Endodermal cell (in vitro differentiated cells): ENCODE measurements at places on chromosomes 5 and 9.

DNA sequence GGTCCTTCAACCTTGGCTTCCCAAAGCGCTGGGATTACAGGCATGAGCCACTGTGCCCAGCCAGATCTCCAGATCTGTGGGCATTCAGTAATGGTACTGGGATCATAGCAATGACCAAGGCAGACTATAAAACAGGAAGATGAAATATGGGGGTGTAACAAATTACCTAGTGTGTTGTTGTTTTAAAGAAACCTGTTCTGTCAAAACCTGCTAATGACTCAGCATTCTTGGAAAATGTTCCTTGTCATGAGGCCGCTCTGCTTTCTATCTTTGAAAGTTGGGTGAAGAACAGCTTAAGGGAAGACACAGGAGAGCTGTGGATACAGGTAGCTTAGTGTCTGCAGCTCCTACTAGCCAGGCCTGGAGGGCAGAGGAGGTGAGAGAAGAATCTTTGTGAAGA is 19.4 kb downstream of the TARS1 start:
- DNase-seq: no peak

- DNase-seq: no peak
Observed at GRCh38 chr5:81391-82021, 10.5 kb upstream of the PLEKHG4B start.

GRCh38 chr5:64861281-64861680 is 92.6 kb downstream of the CWC27 start:
- no peak for DNase-seq

DNA sequence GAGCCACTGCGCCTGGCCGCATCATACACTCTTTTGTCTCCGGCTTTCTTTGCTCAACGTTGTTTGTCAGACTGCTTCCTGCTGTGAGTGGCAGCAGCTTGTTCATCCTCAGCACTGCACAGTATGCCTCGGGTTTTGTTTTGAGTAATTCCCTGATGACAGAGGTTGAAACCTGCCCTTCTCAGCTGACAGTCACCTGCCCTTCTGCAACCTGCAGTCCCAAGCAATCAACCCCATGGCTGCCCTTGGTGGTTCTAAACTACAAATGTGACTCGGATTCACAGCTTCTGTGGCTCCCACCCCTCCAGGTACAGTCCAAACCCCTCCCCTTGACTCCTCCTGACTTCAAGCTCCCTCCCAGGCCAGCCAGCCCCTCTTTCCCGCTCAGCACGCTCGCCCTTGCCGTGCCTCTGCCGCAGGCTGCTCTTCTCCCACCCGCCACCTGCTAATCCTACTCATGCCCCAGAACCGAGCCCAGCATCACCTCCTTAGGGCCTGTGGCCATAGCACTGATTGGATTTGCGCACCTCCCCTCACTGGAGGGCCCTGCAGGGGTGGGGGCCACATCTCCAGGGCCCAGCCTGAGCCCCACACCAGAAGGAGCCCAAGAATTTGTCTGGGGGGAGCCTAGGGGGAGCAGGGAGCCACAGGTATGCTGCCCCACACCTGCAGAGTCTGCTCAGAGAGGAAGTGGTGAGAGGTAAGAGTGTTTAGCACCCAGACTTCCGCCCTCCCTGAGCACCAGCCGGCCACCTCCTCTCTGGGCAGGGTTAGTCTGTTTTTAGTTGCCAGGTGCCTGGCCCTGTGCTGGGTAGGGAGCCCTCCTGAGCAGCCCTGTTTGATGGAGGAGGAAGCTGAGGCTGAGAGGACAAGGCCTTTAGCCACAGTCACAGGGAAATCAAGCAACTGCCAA is 10.1 kb downstream of the EEIG1 start:
- DNase-seq: no peak

DNA sequence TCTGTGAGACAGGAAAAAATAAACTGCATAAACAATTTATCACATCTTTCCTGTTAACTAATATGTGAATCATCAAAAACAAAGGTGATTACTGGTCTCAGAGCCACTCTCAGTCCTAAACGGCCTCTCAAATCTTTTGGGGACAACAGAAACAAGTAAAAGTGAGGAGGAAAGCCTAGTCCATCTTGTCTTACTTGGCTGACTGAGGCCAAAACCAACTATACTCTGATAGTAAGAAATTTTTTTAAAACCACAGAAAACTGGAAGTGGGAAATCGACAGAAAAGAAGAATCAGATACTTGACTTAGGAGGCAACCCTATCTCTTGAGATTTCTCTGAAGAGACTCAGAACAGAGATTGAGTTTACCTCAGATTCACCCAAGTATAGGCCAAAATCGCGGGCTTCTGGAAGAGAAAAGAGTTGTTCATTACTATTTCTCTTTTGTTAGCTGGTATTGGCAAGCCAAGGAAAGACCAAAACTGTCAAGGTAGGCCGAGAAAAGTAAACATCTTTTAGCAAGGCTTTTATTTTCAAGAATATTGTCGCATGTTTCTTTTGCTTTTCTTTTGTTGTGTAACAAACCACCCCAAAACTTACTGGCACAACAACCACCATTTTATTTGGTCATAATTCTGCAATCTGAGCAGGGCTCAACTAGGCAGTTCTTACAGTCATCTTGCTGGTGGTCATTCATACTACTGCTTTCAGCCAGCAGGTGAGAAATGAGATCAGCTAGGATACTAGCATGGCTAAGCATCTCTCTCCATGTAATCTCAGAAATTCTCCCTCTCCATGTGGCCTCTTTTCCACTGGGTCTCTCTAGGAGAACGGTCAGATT is 46.1 kb downstream of the RFX3 start:
- DNase-seq: no peak

GRCh38 chr5:156922207-156922792 is 40.7 kb downstream of the TIMD4 start:
- DNase-seq: no peak

GRCh38 chr5:54524704-54525103 is 7.1 kb downstream of the SNX18 start:
- no peak for DNase-seq

GRCh38 chr9:92527832-92528521 is 7.8 kb downstream of the ECM2 start:
- DNase-seq: no peak

DNA sequence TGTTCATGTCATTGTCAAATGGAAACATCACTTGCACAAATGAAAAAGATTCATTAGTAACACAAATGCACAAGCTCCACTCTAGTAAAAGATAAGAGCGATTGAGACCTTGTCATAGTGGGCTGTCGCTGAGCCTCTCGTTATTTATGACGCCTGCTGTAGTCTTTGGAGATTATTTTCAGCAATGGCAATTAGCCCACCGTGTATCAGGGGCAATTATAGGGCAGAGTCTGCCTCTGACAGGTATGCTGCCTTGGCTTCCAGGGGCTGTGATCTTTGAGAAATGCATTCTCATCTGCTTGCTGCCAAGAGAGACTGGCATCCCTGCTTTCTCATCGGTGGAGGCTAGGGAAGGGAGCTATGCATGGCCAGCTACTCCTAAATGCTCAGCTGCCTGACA is 426.8 kb upstream of the CLINT1 start:
- DNase-seq: no peak

- DNase-seq: no peak
Observed at GRCh38 chr5:142645456-142645855, 40.4 kb downstream of the FGF1 start.

GRCh38 chr5:83009408-83009807 is 67.8 kb downstream of the TMEM167A start:
- no peak for DNase-seq
